ENCODE measurements at places on chromosomes 4 and X.

GRCh38 chr4:106541253-106541652 is 172.7 kb upstream of the GIMD1 start:
- no peak for DNase-seq

GRCh38 chr4:90888571-90888970 is 761.4 kb downstream of the CCSER1 start:
- DNase-seq = no peak

DNA sequence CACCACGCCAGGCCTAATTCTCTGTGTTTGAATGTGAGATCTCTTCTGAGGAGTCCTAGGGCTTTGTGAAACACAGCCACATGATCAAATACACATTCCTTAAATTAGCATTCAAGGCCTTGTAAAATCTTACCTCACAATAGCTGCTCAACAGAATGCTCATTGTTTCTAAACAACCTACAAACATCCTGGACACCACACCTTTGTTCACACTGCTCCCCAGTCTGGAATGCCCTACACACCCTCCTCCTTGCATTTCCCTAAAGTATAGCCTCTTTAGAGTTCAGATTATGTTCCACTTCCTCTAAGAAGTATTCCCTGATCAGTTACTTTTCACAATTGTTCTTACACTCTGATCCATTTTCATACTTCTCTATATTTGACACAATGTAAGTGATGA is 110.6 kb downstream of the AGTR2 start:
- no peak for DNase-seq

DNA sequence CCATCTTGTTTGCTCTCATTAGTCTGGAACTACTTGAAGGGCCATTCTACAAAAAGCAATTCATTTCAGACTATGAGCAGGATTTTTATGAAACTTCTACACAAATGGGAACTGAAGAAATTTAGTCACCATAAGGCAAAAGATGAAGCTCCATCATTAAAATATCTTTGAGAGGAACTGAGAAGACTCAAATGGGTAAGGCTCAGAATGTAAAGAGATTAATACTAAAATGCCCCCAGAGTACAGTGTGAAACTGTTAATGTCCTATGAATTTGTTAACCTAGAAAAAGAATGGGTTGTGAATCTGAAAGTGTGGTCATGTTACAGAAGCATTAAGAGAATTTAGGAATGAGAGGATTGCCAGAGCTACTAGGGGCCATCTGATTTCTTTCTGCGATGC is 77.9 kb upstream of the SLC7A11 start:
- no peak for DNase-seq

- DNase-seq = no peak
Measured at GRCh38 chr4:66340286-66340893, 670.1 kb upstream of the EPHA5 start.

DNA sequence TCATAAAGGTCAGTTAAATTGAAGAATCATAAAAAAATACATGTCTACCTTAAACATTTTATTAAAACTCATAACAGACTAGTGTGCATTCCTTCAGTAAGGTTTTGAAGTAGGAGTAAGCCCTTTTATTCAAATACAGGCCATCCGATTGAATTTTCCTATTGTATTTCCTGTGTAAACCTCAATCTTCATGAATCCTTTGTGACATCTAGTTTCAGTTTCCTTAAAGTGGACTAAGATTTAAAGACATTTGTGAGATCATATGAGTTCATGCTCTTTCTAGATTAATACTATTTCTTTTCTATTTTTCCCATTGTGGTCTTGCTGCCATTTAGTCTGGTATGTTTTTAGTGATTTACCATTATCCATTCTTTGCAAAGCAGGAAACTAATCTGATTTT is 644.7 kb upstream of the BOD1L1 start:
- no peak for DNase-seq
